CD4-positive, alpha-beta T cell treated with Interleukin-6 at 100 ng/mL for 8 hours (primary cell): ENCODE measurements at places on chromosomes 3 and 15.

DNA sequence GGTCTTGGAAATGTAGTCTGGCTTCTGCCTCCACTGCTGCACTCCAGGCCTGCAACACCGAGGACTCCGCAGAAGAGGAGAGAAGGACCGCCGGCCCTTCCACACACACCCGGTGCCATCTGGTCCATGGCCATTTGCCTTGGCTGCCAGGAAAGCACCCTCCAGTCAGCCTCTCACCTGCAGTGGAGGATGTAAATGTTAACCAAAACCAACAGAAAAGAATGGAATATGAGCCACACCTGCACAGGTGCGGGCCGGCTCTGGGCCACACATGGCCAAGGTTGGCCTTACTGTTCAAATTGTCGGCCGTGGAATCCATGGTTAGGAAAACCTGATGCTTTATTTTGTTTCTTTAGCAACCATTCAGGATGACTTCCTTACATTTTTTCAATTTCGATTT, 178.3 kb upstream of the C2CD4B start:
- no peak for DNase-seq

- DNase-seq = no peak
These were observed 37.3 kb downstream of the SMAD6 start for GRCh38 chr15:66739287-66739686.

GRCh38 chr15:31359702-31360111, 33.1 kb downstream of the KLF13 start:
- no peak for DNase-seq

DNA sequence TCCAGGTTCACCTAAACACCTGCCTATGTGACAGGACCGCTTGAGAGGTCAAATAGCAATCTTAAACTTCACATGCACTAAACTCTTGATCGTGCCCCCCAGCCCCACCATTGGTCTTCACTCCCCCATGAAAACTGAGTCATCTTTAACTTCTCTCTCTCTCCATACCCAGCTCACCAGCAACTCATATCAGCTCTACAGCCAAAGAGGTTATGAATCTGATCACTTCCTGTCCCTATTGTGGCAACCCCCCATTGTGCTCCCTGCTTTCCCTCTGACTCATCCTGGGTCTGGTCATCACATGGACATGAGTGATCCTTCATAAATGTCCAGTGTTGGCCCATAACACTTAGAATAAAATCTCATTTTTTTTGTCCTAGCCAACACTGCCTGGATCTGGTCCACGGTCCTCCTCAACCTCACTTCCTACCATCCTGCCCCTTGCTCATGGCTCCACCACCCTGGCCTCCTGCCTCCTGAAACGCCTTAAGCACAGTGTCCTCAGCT, 103.4 kb upstream of the HACD2 start:
- DNase-seq = no peak

DNA sequence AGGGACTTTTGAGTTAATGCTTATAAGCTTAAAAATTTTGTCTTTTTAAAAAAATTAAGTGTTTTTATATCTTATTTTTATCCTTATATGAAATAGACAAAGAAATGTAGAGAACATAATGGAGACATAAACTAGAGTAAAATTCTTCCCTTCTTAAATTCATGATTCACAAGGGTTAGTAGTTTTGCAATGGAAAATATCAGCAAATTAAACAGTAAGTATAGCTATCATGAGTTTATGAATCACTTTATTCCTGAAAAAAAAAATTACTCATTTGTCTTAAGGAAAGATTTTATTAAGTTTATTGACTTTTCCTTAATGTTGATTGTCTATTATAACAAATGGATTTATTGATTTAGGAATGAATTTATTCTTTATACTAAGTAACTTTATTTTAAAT, 4.3 kb downstream of the ATP6V1A start:
- DNase-seq = no peak

DNA sequence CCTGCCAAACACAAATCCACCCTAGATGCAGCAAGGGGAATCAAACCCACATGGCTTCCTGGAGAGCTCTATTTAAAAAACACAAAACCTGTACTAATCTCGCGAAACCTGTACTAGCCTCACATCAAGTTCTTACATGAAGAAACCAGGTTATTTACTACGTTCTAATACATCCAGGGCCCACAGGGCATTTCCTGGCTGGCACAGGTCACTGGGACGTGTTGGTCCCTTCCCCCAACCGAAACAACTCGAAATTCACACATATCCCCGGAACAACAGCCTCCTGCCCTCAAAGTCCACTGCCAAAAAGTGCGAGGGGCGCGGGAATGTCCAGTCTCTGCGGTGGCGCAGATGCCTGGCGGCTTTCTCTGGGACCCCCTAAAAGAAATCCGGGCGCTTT, 955 bp downstream of the CDCP1 start:
- DNase-seq = no peak

DNA sequence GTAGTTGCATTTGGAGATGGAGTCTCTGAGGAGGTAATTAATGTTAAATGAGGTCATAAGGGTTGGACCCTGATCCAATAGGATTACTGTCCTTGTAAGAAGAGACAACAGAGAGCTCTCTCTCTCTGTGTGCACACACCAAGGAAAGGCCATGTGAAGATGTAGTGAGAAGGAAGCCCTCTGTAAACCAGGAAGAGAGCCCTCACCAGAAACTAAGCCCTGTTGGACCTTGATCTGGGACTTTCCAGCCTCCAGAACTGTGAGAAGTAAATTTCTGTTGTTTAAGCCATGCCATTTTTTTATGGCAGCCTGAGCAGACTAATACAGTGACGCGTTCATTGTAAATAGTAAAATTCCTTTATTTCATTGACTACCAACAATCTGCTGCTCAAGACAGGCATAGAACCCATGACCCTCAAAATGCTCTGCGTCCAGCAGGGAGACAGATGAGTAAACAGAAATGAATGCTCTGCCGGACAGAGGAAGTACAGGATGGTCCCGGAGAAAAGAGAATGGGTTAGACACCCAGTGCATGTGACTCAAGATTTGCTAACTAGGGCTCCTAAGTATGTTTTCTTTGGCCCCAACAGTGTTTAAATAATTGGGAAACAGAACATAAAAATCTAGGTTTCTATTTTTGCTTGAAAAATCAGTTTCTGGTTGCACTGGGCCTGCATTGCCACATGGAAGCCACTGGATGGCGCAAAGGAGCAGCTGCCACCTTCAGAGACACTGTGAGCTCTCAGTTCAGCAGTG, 37.9 kb upstream of the TNFAIP8L3 start:
- DNase-seq = no peak

DNA sequence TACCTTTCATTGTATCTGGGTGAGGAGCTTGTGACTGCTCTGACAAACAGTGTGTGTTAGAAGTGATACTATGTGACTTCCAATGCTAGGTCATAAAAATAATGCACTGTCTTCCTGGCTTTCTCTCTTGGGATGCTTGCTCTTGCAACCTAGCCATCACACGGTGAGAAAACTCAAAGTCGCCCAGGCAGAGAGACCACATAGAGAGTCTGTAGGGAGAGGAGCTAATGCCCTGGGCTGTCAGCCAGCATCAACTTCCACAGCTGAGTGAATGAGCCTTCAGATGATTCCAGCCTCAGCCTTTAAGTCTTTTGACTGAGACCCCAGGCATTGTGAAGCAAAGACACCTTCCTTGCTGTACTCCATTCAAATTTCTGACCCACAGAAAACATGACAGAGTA, 220.6 kb upstream of the SGO1 start:
- DNase-seq = no peak

GRCh38 chr3:190076601-190077394, 43.9 kb downstream of the P3H2 start:
- no peak for DNase-seq

GRCh38 chr3:99505646-99506269, 132.6 kb upstream of the COL8A1 start:
- peak; percentile 3 for DNase-seq

- no peak for DNase-seq
These were observed at the start of gene SLC51B for GRCh38 chr15:65044724-65045481. SLC51B (plus strand) TSS chr15:65045387; CDS start chr15:65050005, 4,618 bp downstream.

DNA sequence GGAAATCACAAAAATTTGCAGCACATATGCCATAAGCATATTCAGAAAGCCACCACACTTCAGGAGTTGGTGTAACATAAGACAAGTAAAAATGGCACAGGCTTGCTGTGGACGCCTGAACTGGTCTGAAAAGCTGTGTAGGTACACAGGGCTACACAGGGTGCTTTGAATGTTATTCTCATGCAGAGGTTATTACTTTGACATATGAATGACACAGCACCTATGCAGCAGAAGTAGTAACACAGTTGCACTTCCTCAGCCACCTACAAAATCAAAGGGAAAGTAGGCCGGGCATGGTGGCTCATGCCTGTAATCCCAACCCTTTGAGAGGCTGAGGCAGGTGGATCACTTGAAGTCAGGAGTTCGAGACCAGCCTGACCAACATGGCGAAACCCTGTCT, 54.5 kb downstream of the OSBPL10 start:
- no peak for DNase-seq

DNA sequence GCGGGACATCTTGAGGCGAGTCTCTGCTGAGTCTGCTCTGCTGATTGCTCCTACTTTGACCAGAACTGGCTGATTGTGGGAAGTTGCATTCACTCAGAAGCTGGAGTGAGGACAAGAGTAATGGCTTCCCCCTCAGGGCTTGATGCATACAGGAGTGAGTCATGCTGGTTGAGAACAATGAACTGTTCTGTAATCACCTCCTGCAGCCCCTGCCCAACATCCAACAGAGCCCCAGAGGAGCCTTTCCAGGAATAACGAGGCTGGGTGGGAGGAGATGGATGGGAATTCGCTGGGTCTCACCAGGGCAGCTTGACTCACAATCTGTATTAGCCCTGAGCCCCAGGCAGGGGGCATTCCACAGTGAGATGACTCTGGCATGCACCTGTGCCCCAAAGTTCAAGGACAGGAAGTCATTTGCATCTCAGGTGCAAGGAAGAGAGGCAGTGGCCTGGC, 85.0 kb downstream of the RAB11A start:
- no peak for DNase-seq

GRCh38 chr15:98169551-98169950, 209.0 kb downstream of the ARRDC4 start:
- DNase-seq = no peak

DNA sequence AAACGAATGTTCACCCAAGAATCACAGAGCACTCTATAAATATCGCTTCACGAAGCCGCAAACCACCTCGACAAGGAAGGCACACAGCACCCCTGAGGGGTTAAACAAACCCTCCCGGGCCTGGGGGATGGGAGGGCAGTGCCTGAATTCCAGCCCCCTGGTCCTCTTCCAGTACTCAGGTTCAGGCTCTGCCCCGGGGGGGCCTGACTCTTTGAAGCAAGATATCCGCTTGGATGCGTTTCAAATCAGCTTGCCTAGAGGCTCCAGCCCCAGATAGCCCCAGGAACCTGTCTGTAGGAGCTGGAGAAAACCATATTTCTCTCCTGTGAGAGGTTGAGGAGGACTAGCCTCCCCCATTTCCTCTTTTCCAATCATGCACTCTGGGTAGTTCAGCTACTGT, 194.7 kb downstream of the WNT5A start:
- DNase-seq = no peak

- DNase-seq = no peak
These were observed 1.0 kb downstream of the IQSEC1 start for GRCh38 chr3:13072239-13072599.

DNA sequence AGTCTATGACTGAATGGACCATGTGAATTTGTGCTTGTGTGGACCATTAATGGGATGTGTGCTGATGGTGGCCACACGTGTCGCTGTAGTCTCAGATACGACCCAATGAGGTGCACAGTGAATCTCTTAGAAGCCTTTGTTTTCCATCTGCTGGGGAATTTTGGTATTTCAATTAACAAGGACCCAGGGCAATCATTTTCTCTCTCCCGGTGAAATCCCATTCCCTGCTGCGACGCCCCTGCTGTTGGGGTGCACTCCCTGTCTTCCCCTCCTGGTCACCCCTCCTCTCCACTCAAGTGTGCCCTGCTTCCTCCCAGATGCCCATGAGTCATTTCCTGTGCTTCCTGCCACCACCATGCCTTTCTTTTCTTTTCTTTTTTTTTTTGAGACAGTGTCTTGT, 32.7 kb downstream of the EBLN2 start:
- no peak for DNase-seq

- no peak for DNase-seq
These were observed 2.3 kb downstream of the SUCNR1 start for GRCh38 chr3:151875759-151876158.

GRCh38 chr15:70324001-70324974, 226.6 kb upstream of the TLE3 start:
- DNase-seq = no peak

DNA sequence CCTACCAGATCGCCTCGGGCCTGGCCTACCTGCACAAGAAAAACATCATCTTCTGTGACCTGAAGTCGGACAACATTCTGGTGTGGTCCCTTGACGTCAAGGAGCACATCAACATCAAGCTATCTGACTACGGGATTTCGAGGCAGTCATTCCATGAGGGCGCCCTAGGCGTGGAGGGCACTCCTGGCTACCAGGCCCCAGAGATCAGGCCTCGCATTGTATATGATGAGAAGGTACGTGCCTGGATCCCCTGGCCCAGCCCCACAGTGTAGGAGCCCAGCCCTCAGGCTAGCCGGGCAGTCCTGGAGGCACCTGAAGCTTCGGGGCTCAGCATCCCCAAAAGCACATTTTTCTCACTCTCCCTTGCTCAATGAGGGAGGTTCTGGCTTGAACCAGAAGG, 135.8 kb downstream of the LRRK1 start:
- DNase-seq = no peak

DNA sequence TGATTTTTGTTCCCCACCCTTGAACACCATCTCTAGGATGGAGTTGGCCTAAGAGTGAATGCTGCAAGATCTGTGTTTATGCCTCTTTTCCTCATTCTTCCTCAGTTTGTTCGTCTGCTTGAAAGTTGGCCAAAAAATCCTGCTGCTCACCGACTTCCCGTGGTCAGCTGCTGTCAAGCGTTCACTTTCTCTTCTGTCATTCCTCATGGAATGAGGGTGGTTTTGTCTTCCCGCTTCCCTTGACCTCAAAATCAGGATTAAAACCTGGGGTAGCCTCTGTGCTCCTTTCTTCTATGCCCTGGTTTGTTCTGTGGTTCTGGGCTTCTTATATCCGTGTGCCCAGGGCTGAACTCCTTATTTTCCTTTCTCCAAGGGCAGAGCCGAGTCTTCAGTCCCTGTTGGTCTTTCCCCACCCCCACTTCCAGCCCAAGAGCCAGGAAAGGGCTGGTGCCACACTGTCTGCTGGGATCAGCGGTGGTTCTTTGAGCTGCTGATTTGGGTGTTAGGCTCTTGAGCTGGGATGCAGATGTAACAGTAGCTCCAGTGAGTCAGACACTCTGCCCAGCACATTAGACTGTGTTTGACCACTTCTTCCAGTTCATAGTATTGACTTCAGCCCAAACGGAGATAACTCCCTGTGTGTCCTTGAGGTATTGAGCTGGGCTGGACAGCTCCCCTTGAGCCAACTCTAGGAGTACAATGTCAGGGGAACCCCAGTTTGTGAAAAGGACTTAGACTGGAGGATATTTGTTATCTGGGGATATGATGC, 2.3 kb downstream of the SERF2 start:
- no peak for DNase-seq
